ENCODE measurements at places on chromosomes 4 and X.
A peak's percentile ranks its signal among the peaks of the same experiment; 100 is the strongest.

- no peak for DNase-seq
Measured at GRCh38 chr4:40905414-40905813, 155.7 kb downstream of the NSUN7 start.

DNA sequence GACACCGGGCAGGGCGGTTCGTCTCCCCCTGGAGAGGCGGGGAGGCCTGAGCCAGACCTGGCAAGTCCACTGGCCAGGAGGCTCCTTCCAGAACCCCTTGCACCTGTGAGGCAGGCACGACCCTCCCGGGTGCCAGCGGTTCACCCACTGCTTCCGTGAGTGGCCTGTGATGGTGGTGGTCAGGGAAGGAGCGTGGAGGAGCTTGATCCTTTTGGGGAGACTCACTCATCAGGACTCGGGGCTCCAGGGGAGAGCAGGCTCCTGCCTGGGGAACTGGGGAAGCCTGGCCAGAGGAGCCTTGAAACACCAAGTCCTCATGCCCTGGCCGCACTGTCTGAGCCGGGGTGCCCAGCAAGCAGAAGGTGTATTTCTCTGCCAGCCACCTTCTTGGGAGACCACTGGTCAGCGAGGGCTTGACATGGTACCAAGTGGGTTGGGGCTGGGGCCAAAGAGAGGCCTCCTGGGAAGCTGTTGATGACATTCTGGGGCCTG lies 860 bp downstream of the FAM50A start:
- DNase-seq, result no peak

DNA sequence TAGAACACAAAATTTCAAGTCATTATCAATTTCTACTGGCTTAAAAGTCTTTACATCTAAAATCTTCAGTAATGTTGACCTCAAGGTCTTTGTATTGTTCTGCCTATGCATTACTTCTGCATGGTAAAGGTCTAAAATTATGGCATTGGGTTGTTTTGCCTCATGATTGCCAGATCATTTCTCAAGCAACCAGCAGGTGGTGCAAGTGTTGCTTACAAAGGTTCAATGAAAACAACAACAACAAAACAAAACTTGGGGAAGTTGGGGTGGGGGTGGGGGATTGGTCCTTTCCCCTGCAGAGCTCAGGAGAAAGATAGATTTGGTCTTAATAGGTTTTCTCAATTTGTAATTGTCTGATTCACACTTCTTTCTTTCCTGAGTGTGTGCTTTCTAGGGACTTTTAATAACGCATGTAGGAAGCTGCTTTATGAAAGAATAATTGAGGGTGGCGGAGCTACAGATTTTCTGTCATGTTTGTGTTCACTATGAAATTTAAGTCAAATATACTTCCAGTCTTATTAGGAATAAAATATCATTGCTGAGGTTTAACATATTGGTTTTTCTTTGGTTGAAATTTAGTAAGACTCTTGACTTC lies 145.1 kb downstream of the COL4A5 start:
- DNase-seq, result no peak

DNA sequence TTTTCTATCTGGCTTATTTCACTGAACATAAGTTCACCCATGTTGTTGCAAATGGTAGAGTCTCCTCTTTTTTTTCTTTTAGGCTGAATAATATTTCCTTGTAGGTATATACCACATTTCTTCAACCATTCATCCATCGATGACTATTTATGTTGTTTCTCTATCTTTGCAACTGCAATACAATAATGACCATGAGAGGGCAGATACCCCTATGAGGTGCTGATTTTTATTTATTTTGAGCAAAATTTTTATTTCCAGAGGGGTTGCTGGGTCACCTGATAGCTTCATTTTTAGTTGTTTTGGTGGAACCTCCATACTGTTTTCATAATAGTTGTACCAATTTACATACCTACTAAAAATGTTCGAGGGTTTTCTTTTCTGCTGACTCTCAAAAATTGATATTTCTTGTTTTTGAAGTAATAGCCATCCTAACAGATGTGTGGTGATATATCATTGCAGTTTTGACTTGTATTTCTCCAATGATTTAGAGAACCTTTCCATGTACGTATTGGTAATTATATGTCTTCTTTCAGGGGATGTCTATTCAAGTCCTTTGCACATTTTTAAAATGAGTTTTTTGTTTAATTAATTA lies 1697.0 kb downstream of the PCDH7 start:
- DNase-seq, result no peak

DNA sequence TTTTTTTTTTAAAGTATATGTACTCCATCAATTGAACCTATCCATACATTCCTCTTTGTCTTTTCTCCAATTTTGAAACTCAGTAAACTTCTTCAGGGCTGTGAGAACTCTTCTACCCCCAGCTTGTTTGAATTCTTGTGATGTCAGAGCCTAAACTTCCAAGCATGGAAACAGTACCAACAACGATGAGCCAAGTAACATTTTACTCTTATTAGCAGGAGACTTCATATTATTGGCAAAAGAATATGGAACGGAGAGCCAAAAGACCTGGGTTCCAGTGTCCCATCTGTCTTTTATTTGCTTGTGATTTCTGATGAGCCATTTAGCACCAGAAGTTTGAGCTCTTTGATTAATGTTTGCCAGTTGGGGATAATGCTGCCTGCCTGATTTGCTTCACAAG lies 5.3 kb downstream of the DIAPH2 start:
- no peak for DNase-seq

DNA sequence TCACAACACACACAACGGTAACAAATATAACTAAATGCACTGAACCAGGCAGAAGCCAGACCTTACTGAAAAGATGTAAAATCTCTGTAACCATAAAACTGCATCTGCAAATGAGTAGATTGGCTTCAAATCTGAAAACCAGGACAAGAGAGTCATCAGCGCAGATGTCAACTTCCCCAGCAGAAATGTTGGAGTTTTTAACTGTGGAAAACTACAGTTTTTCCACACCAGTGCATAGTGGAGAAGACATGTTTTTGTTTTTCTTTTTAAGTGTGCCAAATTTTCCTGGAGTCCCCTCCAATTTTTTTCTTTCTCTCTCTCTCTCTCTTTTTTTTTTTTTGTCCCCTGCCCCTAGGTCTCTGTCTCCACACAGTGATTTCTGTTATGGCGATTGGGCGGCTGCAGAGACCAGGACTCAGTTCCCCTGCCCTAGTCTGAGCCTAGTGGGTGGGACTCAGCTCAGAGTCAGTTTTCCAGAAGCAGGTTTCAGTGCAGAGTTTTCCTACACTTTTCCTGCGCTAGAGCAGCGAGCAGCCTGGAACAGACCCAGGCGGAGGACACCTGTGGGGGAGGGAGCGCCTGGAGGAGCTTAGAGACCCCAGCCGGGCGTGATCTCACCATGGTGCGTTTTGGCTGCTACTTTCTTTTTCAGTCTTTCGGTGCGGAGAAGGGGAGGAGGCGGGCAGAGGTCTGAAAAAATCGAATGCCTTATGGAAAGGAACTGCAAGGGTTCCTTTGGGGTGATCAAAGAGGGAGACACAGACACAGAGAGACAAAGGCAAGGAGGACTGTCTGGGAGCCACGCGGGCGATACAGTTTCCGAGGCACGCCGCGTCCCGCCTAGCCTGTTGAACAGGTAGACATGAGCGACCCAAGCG lies at the start of gene GUCY1A1:
Gene GUCY1A1, plus strand, starts transcription at position 505 of the 878 bp plus-strand sequence. CDS start 30,020 bp downstream, outside the sequence.
- DNase-seq, result peak; percentile 77

- no peak for DNase-seq
Measured at GRCh38 chrX:119685225-119686066, 7.5 kb downstream of the SEPTIN6 start.
